ENCODE measurements at places on chromosomes 3 and 15. TPM values are rescaled to one million over a fixed set of nuclear protein-coding genes. Genes with fewer than 3 reads are reported as not detected.

- DNase-seq: no peak
Measured at GRCh38 chr3:39407773-39408492, 1.4 kb downstream of the RPSA start.

- no peak for DNase-seq
Measured at GRCh38 chr15:53808058-53808706, 48.7 kb upstream of the WDR72 start.

DNA sequence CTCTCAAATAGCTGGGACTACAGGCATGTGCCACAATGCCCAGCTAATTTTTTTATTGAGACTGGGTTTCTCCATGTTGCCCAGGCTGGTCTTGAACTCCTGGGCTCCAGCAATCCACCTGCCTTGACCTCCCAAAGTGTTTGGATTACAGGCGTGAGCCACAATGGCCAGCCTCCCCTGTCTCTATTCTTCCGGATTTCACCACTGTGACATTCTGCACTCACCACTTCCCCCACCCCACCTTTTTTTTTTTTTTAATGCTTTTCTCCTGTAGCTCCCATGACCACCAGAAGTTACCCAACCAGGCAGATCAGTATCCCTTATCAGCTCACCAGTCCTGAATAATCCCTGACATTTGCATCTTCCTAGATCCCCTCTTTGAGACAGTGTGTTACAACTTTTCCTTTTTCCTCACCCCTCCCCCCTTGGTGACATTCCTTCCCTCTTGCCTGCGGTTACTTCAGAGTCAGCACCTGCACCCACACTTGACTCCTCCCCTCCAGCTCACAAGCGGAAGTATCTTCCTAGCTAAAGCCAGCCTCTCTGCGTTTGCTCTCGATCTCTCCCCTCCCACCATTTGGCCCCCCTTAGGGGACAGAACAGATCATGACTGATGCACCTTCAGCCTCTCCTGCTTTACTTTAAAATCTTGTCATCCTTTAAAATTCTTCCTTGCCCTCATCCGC, 13.5 kb upstream of the ZNF592 start:
- peak; percentile 33 for DNase-seq

- DNase-seq: no peak
Measured at GRCh38 chr15:78010067-78010466, 67.4 kb downstream of the TBC1D2B start.

GRCh38 chr3:144294659-144295538, 323.3 kb downstream of the DIPK2A start:
- no peak for DNase-seq

DNA sequence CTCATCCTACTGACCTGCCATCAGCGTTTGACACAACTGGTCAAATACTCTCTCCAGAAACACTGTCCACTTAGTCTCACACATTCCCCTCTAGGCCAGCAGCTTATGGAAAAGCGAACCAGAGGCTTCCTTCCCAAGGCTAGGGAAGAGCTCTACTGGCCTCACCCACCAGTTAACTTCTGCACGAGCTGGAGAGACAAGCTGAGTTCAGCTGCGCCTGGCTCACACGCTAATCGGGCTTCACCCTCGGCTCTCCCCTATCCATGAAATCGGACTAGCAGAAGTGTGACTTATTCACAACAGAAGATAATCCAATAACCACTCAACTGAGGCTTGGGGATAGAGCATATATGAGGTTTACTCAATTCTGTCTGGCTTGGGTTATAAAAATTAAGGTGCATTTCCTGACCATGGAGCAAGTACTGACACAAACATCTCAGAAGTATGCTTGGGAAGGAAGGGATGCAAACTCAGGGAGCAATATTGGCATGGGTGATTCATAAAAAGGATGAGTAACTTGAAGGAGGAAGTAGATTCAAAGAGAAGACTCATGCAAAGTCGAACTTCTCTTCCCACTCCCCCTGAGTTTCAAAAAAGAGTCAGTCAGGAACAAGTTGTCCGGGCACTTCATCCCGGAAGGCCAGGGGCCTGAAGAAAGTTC, 73.1 kb downstream of the XXYLT1 start:
- no peak for DNase-seq

- DNase-seq: no peak
Measured at GRCh38 chr15:50055750-50056157, 63.3 kb downstream of the ATP8B4 start.

The AGBL1 gene
- total RNA-seq: 0.21 TPM

The MYL3 gene
- total RNA-seq: 9.6 TPM

The FSIP1 gene
- 0.63 TPM for total RNA-seq

Measured in tibial nerve (tissue), 4 donors.